Activated CD8-positive, alpha-beta memory T cell treated with anti-CD3 and anti-CD28 coated beads for 1 hour (primary cell): ENCODE measurements at places on chromosomes 4 and X.

DNA sequence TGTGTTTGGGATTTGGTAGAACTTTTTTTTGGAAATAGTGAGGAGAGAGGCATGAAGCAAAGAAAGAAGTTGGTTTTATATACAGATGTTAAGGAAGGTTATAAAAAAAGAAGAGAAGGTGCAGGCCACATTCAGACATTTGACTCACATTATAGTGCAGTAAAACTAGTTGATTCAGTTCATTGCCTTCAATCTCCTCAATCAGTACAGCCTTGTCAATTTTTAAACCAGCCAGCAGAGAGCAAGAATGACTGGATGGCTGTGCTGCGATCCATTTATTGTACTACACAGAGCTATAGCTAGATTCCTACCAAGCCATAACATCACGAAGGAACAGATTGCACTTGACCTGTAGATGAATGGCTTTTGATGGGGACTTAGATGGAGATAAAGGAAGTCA lies 79.7 kb upstream of the LSM6 start:
- no peak for DNase-seq

- no peak for DNase-seq
Measured at GRCh38 chr4:62717154-62717553, 1517.0 kb downstream of the ADGRL3 start.

DNA sequence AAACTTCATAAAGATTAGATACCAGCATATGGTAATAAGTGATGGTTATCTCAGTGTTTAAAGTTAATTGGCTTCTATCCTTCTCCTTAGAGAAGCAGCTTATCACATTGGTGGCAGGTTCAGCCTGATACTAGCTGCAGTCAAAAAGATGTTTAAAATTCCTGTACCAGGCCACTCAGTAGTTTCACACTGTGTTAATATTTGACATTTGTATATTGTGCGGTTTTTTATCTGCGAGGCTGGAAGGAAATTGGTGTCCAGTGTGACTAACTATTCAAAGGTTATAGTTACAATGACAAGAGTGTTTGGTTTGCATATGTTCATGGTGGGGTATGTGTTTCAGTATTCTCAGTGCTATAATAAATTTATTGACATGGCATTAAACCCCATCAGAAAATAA lies 27.5 kb upstream of the TBC1D8B start:
- DNase-seq, result no peak

DNA sequence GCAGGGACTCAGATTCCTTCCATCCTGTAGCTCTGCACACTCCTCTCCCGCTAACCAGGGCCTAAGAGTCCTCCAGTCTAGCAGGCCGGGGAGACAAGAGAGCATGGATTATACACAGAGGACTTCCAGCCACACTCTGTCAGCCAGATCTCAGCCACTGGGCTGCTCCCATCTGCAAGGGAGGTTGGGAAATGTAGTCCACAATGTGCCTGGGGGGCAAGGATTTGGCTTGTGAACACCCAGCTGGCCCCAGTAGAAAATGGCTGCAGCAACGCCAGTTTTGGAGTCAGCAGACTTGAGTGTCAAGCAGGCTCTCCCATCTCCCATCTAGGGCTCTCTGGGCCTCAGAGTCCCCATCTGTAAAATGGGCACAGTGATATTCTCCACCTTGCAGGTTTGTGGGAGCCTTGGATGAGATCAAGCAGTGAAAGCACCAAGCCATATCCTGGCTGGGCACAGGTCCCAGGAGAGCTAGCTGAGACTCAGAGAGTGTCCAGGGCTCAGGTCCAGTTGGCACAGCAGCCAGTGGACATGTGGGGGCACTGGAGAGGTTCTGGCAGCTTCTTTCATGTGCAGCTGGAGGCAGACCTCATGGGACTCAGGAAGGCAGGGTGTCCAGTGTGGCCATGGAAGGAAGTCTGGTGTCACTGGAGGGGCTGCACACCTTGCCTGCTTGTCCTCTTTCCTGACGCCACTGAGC lies 14.6 kb downstream of the PSAPL1 start:
- no peak for DNase-seq

DNA sequence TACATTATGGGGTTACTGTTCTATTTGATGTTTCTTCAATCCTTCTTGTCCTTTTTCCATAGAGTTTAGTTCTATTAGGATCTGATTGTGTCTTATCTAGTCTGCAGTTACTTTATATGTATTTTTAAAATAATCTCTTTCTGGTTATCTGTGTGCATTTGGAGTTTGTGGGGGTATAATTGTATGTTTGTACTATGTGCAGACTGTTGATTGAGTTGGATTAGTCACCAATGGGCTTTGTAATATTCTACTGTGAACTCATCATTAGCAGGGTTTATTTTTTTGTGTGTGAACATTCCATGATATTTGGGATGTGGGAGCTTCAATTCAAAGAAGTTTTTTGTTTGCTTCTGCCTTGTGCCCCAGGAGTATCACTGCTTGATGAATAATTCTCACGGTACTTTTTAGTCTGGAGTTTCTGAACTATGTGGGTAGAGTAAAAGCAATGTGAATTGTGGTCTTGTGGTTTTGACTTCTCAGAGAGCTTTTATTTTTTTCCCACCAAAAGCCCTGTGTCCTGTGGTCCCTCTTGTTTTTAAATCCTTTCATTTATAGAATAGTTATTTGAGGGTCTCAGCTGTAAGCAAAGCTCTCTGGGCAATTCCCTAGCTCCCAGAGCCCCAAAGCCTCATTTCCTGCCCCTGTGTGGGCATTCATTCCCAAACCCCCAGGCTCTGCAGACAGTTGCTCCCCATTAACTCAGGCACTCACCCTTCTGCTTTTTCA lies 127.8 kb downstream of the PHKA2 start:
- no peak for DNase-seq

DNA sequence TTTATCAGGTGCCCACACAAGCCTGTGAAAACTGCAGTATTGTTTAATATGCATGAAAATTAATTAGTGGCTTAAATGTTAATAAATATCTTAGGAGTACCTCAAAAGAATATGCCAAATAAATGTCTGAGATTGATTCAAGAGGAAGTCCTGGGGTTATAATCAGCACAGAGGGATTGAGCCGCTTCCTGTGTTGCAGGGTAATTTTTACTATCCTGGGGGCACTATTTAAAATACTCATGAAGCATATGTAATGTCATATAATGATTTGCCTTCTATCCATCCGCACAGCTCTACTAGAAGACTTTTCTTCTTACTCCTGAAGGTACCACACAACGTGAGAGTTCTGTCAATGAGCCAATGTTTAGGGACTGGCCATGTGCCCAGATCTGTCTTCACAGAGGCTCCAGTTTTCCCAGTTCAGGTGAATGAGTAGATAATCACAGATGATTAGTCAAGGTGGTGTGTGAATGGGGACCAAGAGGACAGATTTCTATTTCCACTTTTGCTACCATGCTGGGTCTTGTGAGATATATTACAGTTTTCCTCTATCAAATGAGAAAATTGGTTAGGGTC lies 233.3 kb downstream of the USP46 start:
- no peak for DNase-seq

DNA sequence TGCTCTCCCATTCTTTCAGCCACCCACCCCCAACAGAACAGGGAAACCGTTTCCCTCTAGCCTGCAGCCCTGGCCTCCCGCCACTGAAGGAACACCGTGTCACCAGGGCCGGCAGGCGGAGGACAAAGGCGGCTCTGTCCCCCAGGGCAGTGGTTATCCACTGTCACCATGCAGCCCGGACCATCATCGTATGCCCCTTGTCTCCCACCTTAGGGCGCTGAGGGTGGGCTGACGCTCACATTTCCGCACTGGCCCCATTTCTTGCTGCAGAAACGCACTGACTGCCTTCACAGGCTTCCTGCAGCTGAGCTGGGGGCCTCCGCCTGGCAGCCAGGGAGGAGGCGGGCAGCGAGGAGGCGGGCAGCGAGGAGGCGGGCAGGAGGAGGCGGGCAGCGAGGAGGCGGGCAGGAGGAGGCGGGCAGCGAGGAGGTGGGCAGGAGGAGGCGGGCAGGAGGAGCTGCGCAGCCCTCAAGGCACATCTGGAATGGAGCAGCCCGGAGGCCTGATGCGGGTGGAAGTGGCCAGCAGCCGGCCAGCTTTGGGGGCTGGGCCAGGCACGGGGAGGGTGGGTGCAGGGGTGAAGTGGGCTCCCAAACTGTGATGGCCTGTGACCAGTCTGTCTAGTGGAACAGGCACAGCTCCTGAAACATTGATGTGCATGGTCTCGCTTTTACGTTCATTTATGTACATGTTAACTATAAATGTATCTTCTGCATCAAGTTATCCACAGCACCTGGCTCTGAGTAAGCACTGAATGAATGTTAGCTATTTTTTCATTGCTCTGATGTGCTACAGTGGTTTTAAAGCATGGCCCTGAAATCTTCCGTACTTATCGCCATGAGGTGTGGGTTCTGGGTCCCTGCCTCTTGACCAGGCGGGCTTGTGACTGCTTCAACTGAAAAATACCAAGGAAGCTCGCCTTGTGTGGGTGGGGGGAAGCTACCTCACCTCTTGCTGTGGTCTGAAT lies 20.6 kb upstream of the KIAA0232 start:
- no peak for DNase-seq

DNA sequence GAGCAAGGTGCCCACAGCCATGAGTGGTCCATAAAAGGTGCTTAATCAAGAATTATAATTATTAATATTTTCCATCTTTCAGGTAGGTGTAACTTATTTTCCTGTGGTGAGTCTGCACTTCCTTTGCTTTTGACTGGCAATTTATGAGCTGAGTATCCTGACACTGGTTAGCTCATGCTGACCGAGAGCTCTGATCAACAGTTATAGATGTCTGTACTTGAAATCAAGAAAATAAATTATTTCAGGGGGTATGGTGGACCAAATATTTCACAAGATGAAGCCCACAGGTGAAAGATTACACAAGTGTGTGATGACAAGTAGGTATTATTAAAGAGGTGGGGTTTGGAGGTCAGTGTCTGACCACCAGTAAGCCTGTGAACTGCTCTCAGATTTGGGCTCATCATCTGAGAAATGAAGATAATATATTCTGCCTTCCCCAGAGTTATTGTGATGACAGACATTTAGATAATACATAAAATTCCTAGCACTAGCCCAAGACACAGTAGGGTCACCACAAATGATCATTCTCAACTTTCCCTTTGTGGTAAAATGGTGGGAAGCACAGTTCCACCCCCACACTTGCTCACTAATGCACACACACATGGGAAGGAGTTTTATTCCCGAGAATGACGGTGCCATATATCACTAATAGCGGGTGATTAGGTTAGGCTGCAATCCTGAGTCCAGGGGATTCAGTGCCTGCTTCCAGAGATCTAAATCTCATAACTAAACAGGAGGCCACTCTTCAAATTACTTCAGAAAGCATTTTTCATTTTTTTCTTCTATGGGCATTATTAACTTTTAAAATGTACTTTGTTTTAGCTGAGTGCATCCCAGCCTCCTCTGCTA lies 34.0 kb upstream of the PACRGL start:
- no peak for DNase-seq

GRCh38 chr4:165384186-165384585 lies 5.4 kb downstream of the CPE start:
- no peak for DNase-seq

GRCh38 chr4:153616006-153616555 lies 68.0 kb upstream of the TLR2 start:
- DNase-seq, result no peak
